GDM1 (cell line): ENCODE measurements at places on chromosomes 3 and 15.

DNA sequence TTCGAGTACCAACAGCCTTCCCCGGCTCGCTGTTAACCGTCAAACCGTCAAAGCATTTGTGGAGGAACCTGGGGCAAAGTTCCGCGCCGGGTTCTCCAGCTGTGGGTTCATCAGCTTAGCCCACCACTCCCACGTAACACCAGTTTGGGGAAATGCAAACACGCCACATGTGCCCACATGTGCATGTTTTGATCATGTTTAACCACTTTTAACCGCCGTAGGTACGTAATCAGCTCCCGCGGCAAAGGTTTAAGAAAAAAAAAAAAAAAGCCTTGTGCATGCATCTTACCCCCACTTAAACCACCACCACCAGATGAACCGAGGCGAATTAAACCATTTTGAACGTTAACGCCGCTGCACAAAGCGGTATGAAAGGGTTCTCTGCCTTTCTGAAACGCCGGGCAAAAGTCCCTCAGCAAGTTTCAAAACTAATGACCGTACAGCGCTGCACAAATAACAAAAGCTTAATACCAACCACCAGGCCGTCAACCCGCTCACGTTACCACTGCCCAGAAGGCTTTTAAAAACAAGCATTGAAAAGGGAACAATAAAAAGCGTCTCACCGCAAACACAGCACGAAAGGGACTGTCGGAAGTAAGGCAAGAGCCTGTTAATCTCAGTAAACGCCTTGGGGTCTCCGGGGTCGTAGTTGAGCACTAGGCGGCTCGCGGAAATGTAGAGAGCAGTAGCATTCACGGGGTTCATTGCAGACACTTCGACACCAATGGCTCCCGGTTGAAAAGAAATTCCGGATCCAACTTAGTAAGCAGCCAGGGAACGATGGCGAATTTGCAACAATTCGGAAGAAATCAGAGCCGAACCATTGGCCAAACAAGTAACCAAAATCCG, 1.5 kb downstream of the MSL2 start:
- no peak for DNase-seq

- DNase-seq, result no peak
Measured at GRCh38 chr15:78390826-78391225, 47.2 kb upstream of the IREB2 start.

DNA sequence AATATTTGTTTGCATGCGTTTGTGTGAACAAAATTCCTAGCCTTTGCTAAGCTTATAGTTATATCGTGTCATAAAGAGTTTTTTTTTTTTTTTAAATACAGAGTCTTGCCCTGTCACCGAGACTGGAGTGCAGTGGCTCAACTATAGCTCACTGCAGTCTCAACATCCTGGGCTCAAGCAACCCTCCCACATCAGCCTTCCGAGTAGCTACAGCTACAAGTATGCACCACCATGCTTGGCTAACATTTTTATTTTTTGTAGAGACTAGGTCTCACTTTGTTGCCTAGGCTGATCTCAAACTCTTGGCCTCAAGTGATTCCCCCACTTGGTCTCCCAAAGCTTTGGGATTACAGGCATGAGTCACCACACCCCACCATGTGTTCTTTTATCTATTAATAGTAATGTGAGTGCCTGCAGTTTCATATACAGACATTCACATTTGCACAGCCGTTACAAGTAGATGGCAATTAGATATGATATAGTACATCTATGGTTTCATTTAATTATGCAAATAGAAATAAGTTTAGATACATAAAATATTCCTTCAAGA, 848.6 kb downstream of the PDCD6IP start:
- no peak for DNase-seq

DNA sequence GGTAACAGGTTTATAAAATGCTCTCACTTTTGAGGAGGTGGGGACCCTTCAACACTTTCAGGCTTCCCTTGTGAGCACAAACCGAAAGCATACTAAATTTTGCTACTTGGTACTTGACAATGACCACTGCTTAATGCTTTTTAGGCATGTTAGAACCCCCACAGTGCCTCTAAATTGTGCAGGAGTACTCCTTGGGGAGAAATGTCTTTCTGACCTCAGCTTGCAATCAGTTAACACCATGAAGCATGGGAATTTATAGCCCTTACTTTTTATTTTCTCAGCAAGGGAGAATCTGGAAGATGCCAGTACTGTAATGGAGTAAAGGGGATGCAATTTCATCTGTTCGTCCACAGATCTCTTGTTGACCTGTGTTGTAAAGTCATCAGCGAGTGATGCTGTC, 308.9 kb upstream of the TBC1D5 start:
- no peak for DNase-seq

DNA sequence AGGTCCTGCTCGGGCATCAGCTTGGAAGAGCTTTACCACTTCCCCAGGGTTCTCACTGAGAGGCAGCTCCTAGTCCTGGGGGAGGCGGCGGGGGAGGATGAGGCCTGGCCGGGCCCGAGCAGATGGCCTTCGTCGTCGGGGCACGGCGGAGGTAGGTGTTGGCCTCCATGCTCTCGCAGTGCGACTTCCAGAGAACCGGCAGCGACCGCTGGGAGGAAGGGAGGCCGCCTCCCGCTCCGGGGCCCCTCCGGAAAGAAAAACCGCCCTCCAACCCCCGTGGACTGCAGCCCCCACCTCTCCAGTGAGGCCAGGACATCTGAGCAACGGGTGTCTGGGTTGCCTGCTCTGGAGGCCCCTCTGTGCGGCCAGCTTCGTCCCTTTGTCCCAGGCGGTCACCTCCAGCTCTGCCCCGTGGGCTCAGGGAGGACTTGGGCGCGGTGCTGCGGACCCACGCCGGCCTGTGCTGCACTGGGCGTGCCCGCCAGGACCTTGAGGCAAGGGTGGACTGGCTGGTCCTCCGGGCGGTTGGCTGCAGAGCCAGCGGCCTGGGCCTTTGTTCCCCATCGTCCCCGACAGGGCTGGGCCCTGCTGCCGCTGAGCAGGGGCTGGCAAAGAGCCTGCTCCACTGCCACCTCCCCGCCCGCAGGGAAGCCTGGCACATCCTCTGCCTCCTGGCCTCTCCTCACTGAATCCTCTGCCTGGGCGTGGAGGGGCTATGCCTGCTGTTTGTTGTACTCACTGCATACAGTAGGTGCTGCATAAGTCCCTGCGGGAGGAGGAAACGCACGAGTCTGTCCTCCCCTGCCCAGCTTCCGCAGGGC, 13.6 kb upstream of the GP9 start:
- no peak for DNase-seq

GRCh38 chr3:57855943-57856342, 99.8 kb downstream of the SLMAP start:
- no peak for DNase-seq

DNA sequence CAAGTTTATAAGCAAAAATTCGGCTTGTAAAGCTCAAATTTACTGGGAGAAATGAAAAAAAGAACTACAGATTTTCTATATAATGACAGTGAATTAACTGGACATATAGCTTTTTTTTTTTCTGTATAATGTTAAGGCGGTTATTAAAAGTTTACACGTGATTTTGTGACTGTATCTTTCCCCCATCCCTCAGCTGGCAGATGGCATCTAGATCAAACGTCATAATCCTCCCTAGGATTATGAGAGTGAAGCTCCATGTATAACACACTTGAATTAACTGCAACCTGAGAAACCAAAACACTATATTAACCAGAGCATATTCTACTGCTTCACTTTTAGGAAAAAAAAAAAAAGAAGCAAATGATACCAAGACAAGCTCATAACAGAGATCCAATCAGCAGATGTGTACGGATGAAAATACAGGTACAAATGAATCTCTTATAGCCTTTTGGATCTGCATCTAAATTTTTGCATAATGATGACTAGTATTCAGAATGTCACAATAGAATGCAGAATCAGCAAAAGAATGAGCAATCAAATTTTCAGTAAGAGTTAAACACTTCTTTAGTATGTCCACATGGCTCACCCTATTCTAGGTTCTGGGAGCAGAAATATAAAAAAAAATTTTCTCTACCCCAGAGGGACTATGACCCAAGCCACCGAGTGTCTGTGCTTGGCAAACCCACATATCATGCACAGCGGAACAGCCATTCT, 12.4 kb downstream of the MOBP start:
- DNase-seq, result no peak

GRCh38 chr3:73954506-73954905, 329.8 kb upstream of the PDZRN3 start:
- no peak for DNase-seq

GRCh38 chr15:33113666-33114373, 80.7 kb downstream of the FMN1 start:
- DNase-seq, result no peak

DNA sequence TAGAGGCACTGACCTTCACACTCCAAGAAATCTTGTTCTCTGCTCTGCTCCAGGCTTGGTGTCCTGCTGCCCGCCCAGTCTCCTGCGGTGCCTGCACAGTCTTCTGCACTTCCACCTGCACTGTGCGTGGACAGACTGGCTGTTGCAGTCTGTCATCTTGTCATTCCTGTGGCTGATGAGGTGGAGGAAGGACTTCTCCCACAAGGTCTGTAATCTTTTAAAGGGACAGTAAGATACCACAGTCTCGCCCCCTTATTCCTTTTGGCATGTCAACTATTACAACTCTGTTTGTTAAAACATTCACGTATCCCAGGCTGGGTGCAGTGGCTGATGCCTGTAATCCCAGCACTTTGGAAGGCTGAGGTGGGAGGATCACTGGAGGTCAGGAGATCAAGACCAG, 54.1 kb upstream of the IGF2BP2 start:
- no peak for DNase-seq

GRCh38 chr15:59437817-59438624, at the start of gene FAM81A:
TSS of gene FAM81A (plus strand) at chr15:59438186. CDS start at chr15:59458627, 20,441 bp downstream.
- no peak for DNase-seq

GRCh38 chr3:187165144-187165543, 25.8 kb upstream of the RPL39L start:
- no peak for DNase-seq

DNA sequence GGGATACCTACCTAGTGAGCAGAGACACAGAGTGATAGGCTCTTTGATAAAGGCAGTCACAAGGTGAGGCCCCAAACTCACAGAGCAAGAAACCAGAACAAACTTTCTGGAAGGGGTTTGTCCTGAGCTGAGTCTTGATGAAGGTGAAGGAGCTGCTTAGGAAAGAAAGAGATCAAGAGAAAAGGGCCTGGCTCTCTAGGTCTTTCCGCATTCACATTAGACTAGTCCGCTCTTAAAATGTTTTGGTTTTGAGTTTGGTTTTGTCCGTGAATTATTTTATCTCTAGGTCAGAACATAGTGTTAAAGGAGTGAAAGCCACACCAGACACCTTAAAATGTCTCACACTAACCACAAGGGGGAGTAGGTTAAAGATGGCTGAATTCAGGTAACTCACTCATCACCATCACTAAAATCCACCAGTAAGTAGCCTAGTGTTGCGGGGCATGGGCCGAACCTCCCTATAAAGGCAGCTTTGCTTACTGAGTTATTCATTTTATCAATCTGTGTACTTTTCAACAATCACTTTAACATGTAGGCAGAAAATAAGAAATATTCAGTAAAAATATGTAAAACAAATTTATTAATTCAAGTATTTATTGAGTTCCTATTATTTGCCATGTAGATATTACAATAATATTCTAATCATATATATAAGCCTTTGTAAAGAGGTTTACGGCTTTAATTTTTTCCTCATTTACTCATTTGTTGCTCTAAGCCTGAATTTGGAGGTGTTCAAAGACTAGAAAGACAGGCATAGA, 121.5 kb upstream of the TSC22D2 start:
- peak; percentile 21 for DNase-seq

DNA sequence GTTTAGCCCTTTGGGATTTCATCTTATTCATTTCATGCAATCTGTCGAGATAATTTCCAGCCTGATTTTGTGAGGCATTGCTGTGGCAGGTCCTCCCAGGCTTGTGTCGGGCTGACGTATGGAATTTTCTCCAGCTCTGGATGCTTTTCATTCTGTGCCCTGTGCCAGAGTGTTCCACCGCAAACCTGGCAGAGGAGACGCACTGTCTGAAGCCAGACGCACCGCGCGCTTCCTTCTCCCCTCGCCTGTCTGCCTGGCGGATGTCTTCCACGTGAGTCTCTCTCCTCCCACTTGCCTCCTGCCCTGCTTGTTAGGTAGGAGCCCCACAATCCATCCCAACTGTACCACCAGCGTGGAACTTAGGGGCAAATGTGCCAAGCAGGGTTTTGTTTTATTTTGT, 20.1 kb upstream of the GLCE start:
- no peak for DNase-seq

DNA sequence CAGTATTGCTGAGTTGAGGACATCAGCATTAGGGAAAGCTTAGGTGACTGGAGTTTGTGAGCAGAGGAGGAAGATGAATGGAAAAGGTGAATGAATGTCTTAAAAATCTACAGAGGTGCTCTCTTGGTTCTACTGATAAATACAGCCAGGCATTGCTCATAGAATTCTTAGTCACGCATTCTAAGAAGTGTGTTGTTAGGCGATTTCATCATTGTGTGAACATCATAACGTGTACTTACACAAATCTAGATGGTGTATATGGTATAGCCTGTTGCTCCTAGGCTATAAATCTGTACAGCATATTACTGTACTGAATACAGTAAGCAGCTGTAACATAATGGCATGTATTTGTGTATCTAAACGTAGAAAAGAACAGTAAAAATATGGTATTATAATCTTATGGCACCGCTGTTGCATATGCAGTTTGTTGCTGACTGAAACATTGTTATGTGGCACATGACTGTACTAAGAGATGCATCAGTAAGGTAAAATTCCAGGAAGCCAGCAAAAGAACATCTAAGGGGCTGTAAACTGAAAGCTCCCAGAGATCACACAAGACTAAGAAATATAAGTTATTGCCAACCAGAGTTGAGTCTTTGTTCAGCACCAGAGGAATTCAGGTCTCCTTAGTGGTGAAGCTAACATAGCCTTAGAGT, 42.9 kb upstream of the ASB14 start:
- no peak for DNase-seq

GRCh38 chr15:38781196-38781595, 216.6 kb upstream of the RASGRP1 start:
- no peak for DNase-seq

DNA sequence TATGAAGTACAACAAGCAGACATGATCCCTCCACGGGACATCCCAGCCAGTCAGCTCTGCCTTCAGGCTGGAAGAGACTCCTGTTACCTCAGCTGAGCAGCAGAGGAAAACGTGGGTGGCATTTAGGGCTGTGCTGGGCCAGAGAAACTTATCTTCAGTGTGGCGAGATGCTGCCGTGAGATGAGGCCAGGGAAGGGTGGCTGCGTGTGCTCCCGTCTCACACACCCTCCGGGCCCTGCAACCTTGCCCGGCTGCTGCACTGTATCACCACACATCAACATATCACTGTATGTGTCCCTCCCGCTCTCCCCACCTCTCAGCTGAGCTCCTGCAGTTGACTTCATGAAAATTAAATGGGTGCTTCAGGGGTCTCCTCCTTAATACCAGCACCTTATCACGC, 23.4 kb downstream of the BMF start:
- no peak for DNase-seq

DNA sequence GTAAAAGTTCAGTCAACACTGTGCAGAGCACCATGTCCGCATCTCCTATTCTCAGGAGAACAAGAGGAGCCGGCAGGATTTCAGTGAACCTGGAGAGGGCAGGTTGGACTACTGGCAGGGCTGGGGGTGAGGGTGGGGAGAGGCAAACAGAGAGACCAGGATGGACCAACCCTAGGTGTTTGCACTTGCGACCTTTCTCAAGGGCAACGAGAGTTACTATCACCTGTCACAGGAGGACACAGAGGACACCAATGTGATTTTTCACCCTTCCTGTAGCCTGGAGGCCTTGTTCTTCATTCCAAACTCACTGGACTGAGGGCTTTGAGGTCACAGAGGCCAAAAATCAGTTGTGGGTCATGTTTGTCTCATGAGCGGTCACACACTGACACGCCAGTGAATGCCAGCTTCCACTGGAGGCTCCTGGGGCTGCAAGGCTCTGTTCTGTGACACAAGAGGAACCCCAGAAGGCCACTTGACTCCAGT, 89.5 kb downstream of the CPN2 start:
- no peak for DNase-seq
